ENCODE measurements at places on chromosomes 11 and 22. TPM values are rescaled to one million over a fixed set of nuclear protein-coding genes. Genes with fewer than 3 reads are reported as not detected.

Gene LYVE1
- not detected for polyA plus RNA-seq

GRCh38 chr11:119764108-119764868 lies 35.3 kb upstream of the NECTIN1 start:
- no peak overlapping the region for H3K4me3 ChIP-seq
- no peaks in the 10 kb centered on the region for H3K36me3 ChIP-seq
- H3K4me1 ChIP-seq = no peaks in the 10 kb centered on the region
- H3K27me3 ChIP-seq = peaks cover 15% of the 10 kb centered on the region
- H3K27ac ChIP-seq = no peak overlapping the region

DNA sequence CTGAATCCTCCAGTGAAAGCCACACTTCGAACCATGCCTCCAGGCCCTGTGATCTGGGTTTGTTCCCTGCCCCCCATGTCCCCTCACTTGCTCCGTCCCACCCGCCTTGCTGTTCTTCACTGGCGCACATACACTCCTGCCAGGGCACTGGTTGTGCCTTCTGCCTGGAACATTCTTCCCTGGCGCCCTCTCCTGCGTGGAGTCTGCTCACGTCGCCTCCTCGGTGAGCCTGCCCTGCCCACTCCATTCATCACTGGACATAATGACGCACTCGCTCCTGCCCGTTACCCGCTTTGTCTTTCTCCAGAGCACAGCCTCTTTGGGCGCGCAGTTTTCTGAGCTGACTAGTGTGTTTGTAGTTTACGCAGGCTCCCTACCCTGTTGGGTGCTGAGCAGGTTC lies 21.0 kb upstream of the MIEF1 start:
- no peak overlapping the region for H3K4me3 ChIP-seq

GRCh38 chr11:37050311-37050710 lies 452.3 kb upstream of the RAG2 start:
- H3K27me3 ChIP-seq = no peaks in the 10 kb centered on the region
- H3K27ac ChIP-seq = no peak overlapping the region
- no peaks in the 10 kb centered on the region for H3K36me3 ChIP-seq
- H3K4me1 ChIP-seq = no peaks in the 10 kb centered on the region

Gene DNAJB7
- not detected for polyA plus RNA-seq

Gene TUB
- polyA plus RNA-seq = 11.5 TPM

Measured in IMR-90 (cell line).